ENCODE measurements at places on chromosomes 7 and 10.

DNA sequence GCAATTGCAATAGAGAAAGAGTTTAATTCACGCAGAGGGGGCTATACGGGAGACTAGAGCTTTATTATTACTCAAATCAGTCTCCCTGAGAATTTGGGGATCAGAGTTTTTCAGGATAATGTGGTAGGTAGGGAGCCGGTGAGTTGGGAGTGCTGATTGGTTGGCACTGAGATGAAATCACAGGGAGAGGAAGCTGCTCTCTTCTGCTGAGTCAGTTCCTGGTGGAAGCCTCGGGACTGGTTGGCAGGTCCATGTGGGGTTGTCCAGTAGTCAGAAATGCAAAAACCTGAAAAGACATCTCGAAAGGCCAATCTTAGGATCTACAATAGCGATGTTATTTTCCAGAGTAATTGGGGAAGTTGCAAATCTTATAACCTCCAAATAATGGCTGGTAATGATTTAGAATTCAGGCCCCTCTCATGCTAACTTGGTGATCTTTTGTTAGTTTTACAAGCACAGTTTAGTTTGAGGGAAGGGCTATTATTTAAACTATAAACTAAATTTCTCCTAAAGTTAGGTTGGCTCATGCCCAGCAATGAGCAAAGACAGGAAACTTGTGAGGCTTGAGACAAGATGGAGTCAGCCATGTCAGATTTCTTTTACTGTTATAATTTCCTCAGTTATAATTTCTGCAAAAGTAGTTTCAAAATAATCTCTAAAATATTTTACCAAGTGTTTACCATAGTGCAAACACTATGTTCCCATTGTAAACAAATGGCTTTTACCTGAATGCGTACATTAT lies 39.4 kb upstream of the SLC25A13 start:
- no peak for DNase-seq

GRCh38 chr7:135463908-135464307 lies 46.0 kb downstream of the CNOT4 start:
- DNase-seq, result no peak

- DNase-seq, result no peak
These were observed 90.7 kb upstream of the C1QL3 start for GRCh38 chr10:16612115-16612980.

GRCh38 chr10:117666166-117666565 lies 123.6 kb downstream of the EMX2 start:
- no peak for DNase-seq

DNA sequence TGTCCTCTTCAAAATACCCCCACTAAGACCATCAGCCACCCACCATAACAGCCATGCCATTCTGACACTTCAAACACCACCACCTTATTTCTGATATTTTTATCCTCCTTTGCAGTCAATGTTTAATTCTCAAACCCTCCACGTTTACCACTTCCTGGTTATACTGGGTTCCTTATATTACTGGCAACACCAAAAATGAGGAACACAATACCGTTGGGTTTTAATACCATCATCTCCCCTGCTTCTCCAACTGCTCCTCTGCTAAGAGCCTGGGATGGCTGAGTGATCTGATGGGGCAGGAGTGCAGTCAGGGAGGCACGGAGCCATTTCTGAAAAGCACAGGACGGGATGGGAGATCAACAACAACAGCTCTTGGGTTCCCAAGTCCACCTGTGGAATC lies 140.5 kb downstream of the CHCHD3 start:
- no peak for DNase-seq

DNA sequence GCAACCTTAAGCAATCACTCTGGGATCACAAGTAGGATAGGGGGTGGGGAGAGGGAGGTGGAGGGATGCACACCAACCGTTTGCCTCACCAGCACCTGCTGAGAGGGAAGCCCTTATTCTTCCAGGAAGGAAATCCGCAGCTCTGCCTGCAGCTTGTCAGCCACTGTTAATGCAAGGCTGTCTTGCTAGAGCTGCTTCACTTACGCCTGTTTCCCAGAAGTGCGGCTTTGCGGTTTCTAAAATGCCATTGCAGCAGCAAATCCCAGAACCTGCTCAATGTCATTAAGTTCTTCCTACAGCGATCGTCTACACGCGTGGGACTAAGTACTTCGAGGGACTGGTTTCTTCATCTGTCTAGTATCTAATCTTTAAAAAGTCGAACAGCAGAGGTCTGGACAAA lies 191.1 kb downstream of the ZMYND11 start:
- DNase-seq, result no peak

DNA sequence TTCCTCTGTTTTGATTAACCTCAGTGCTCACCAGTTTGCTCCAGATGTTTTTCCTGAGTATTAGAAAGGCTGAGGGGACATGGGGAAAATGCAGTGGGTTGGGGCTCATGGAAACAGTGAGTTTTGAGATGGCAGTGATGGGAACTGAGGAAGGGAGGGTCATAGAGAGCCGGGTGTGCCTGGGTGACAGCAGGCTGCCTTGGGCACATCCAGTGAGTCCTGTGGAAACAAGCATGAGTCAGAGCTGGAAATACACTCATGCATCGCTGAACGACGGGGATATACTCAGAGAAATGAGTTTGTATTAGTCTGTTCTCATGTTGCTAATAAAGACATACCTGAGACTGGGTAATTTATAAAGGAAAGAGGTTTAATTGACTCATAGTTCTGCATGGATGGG lies 202.2 kb downstream of the TMEM178B start:
- no peak for DNase-seq

DNA sequence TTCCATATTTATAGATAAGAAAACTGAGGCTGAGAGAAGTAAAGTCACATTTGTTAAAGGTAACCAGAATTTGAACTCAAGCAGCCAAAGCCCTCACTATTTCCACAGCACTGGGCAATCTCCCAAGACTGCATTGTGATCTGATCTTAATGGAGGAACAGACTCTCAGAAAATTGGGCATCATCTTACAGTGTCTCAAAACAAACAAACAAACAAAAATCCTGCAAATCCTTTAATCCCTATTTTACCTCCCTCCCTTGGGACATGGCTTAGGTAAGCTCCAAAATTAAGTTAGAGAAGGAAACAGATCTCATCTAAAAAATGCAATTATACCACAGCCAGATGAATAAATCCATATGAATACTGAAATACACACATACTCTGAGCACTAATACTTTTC lies 57.5 kb downstream of the FHIP2A start:
- no peak for DNase-seq

DNA sequence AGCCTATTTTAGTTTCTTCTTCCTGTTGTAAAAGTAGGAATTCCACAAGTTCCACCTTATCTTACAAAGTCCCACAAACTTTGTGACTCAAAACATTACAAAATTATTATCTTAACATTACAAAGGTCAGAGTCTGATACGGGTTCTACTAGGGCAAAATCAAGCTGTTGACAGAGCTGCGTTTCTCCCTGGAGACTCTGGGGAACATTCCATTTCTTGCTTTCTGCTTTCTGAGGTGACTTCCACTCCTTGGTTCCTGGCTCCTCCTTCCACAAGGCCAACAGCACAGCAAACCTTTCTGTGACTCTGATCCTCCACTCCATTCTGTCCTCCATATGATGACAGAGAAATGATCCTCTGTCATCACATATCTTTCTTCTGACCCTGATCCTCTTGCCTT lies 10.6 kb downstream of the OR2F1 start:
- no peak for DNase-seq

- no peak for DNase-seq
These were observed 60.1 kb upstream of the NFE2L3 start for GRCh38 chr7:26091933-26092332.

GRCh38 chr10:103241262-103242011 lies 4.2 kb upstream of the RPEL1 start:
- no peak for DNase-seq

GRCh38 chr10:44968091-44968490 lies 8.5 kb downstream of the RASSF4 start:
- no peak for DNase-seq
